ENCODE measurements at places on chromosomes 1 and 21.

DNA sequence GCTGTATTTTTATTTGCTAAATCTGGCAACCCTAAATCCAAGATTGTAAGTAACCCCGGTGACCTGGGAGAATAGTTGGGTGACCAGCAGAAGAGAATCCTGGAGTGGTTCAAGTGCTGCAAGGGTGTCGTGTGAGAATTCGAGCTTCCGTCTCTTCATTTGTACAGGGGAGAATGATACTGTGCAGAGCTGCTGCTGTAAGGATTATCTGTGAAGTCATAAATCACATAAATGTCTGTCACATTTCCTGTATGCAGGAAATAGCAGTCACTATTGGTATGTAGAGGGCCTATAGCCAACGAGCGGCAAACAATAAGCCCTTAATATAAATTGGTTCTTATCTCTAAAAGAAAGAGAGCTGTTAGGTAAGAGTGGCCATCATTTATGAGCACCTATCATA, 90.7 kb downstream of the ATP1A1 start:
- DNase-seq, result no peak

GRCh38 chr1:202579806-202580205, 130.4 kb downstream of the SYT2 start:
- peak; percentile 41 for DNase-seq

GRCh38 chr1:89754518-89754917, 66.3 kb upstream of the LRRC8D start:
- DNase-seq, result no peak

- DNase-seq, result no peak
Measured at GRCh38 chr1:102726417-102726816, 381.9 kb downstream of the COL11A1 start.

All from NCI-H524 treated with DMSO at 0.1 percent for 48 hours (cell line).